ENCODE measurements at places on chromosomes 5 and 9. TPM values are rescaled to one million over a fixed set of nuclear protein-coding genes. Genes with fewer than 3 reads are reported as not detected.

DNA sequence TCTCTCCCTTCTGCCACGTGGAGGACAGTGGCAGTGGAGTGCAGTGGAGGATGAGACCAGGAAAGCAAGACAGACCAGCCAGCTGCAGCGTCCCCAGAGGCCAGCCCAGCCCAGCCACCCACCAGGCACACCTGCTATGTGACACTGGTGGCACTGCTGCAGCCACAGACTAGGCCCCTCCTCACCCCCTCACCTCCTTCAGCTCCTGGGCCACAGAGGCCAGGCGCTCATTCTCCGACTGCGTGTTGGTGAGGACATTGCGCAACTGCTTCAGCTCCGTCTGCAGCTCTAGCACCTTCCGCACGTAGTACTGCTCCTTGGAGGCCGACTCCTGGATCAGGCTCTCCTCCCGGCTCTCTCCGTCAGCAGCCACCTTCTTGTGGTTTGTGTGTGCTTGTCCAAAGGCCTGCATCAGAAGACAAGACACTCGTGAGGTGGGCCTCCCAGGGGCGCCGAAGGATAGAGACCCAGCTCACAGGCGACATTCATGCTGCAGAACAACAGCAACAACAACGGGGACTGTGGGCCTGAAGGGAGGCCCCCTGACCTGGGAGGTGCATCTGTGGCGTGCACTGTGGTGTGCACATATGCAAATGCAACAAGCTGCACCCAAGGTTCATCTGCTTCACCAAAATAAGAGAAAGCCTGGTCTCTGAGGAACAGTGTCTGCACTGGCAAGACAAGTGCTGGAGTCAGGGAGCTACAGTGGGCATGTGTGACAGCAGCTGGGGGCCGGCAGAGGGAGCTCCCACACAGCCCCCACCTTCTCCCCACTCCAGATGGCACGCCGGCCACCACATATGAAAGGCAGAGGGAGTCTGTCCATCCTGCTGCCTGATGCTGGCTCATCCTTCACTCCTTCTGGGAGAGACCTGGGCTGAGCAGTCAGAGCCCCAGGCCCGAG, 35.5 kb downstream of the BICD2 start:
- H3K27ac ChIP-seq, result no peak overlapping the region
- no peaks in the 10 kb centered on the region for H3K27me3 ChIP-seq
- DNase-seq, result no peak
- H3K4me3 ChIP-seq, result no peak overlapping the region
- H3K36me3 ChIP-seq, result peaks cover 18% of the 10 kb centered on the region

Gene FSTL4
- 0.42 TPM for total RNA-seq

GRCh38 chr5:149409268-149409948, 30.3 kb upstream of the IL17B start:
- no peak for DNase-seq
- no peaks in the 10 kb centered on the region for H3K36me3 ChIP-seq
- H3K4me1 ChIP-seq, result no peaks in the 10 kb centered on the region

Gene CAMK2A
- total RNA-seq, result not detected

DNA sequence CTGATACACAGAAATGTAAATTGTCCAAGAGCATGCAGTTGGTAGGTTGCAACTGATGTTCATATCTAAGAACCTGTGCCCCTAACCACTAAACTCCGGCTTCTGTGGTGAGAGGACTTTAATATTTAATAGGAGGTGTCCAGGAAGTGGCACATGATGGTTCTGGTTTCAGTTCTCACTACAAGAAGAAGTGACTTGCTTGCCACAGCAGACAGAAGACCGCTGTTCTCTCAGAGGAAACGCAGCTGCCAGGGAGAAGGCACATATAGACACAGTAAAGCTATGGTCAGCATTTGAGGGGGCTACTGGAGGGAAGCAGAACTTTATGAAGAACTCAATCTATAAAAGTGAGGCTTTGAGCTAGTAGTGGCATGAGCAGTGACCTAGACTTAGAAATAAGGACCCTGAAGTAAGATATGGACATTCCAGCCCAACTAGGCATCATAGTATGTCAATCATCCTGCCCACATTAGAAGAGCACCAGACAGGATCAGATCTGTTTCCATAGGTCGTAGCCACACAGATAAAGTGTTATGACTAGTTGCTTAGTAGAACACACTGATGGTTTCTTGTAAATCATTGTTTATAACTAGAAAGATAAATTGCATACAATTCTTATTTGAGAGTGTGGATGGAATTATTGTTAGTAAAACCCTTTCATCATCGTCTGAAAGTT, 36.4 kb upstream of the DAB2 start:
- H3K27ac ChIP-seq, result no peak overlapping the region
- peaks cover 22% of the 10 kb centered on the region for H3K27me3 ChIP-seq
- no peak overlapping the region for H3K4me3 ChIP-seq

Gene PKD2L2
- total RNA-seq, result not detected

GRCh38 chr5:105544300-105544699, 1981.7 kb upstream of the NUDT12 start:
- no peak overlapping the region for H3K27ac ChIP-seq
- no peaks in the 10 kb centered on the region for H3K36me3 ChIP-seq
- H3K27me3 ChIP-seq, result no peaks in the 10 kb centered on the region
